ENCODE measurements at places on chromosomes 2 and 18.
A peak's percentile ranks its signal among the peaks of the same experiment; 100 is the strongest.

DNA sequence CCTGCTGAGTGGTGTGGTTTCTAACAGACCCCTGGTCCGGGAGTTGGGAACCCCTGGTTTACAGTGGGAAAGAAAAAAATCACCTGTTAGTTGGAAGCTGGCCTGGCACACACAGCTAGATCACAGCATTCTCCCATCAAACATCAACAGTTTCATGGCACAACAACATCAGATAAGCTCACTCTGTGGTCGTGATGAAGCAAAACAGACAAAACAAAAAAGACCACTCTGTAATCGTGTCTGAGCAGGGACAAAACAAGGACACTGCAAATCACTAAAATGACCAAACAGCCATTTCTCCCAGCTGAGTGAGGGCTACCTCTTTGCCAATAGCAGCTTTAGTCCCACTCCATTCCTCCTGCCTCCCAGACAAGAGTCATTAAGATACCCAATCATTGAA, 9.0 kb upstream of the IMPACT start:
- no peak for DNase-seq

GRCh38 chr18:25921677-25922421, 168.6 kb downstream of the SS18 start:
- peak; percentile 6 for DNase-seq

DNA sequence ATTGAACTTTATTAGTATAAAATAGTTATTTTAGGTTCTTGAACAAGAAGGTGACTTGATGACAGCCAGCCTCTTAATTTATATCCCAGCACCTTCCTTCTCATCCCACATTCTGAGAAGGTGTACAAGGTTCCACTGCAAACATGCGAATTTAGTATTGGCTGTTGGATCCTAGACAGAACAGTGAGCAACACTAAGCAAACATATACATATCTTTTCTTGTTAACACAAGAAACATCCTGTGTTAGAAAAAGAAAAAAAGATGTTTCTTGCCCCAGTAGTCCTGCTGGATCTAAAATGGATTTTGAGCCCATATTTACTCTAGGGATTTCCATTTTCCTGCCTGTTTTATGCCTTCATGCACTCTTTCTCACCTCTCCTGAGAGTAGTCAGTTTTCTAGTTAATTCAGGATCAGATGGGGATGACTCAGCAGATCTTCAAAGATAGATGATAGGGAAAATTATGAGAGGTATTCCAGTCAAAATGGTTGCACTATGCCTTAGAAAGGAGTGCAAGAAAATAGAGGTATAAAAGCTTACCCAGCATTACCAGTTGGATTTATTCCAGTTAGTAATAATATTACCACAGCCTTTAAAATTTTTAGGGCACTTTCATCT, 336.5 kb downstream of the MEIS1 start:
- peak; percentile 34 for DNase-seq

GRCh38 chr2:197274349-197274748, 36.2 kb downstream of the ANKRD44 start:
- DNase-seq, result no peak

DNA sequence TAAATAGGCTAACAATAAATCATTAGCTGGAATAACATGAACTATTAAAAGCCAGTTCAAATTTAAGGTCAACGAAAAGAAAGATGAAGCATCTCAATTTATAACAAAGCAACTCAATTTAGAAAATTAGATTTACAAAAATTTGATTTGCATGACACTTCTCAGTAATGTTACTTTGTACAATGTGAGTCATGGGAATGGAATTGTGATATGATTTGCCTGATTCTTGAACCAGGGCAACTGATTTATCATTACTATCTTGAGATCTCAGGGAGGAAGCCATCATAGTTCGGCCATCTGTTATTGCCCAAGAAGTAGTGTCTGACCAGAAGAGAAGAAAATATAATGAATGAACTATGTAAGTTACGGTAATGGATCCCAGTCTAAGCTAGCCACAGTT, 193.1 kb downstream of the RIT2 start:
- no peak for DNase-seq

- no peak for DNase-seq
Measured at GRCh38 chr2:222193328-222193983, 105.3 kb downstream of the PAX3 start.

- DNase-seq, result peak; percentile 9
Measured at GRCh38 chr2:185689906-185690539, 48.6 kb upstream of the FSIP2 start.

GRCh38 chr2:161426922-161427663, 11.0 kb downstream of the TBR1 start:
- DNase-seq, result peak; percentile 43

DNA sequence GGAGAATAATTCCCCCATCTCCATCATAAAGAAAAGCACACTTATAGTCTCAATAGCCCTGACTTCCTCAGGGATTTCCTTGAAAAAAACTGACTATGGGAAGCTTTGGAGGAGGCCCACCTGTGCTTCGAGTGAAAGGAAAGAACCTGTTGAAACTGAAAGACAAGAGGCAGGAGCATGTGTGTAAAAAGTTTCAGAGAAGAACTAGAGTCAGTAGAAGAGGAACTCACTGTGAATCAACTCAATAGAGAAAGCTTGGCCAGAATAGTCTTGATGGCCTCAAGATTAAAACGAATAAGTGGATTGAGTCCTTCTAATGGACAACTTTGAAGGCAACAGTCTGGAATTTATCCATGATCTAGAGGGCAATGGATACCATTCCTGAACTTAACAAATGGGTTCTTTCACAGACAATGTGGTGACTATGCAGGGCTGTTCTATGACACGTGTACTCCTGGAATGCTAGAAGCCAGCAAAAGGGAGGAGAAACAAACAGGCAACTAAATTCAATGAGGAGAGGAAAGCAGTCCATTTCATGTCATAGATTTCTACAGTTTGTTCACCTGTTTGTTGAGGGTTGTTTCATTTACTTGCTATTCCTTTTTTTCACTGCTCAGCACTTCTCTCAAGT, 442.3 kb downstream of the GRB14 start:
- DNase-seq, result no peak

GRCh38 chr2:238772635-238773297, 75.1 kb upstream of the TWIST2 start:
- no peak for DNase-seq

DNA sequence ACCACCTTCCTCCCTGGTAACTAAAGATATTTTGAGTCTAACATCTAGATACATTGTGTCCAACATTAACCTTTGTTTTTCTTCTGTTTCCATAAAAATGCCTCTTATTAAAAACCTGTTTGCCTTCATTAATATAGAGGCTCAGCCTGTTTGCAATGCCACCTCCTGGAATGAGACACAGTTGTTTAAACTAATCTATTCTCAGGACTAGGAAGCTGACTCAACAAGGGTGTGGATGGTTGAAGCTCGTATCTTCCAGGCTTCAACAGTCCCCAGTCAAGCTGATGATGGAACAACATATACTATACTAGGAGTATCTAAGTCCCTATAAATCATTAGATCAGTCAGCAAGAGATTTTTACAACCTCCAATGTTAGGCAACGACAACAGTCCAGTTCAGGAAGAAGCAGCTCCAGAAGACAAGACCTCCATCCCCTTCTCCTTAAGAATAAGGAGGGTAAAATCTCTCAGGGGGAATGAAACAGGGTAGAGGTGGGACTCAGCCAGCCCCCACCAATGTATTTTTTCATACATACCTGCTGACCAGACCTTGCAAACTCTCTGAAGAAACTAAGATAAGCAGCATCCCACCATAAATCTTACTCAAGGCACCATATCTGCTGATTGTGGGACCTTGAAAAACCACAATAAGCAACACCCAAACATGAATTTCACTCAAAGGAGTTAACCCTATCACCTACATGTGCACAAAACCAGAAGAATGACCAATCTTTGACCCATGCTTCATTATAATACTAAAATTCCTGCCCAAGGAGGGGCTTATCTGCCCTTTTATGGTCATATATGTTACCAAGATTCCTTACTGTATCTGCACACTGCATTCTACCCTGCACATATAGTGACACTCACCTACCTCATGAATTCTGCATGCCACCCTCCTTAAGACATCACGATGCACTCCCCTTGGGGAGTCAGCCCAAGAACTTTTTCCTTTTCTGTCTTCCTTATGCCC, 21.4 kb downstream of the ZNF24 start:
- DNase-seq, result no peak
